Stimulated activated CD4-positive, alpha-beta T cell treated with anti-CD3 and anti-CD28 coated beads, Interleukin-1b, Interleukin-23, amount 100 ng/mL, for 4 hours (primary cell): ENCODE measurements at places on chromosomes 6 and 20.
A peak's percentile ranks its signal among the peaks of the same experiment; 100 is the strongest.

- DNase-seq = no peak
Observed at GRCh38 chr20:32583581-32584070, 1.5 kb downstream of the NOL4L start.

GRCh38 chr6:37141281-37142049, 28.5 kb upstream of the PIM1 start:
- no peak for DNase-seq

GRCh38 chr20:53922901-53923314, 147.5 kb downstream of the BCAS1 start:
- DNase-seq = no peak

DNA sequence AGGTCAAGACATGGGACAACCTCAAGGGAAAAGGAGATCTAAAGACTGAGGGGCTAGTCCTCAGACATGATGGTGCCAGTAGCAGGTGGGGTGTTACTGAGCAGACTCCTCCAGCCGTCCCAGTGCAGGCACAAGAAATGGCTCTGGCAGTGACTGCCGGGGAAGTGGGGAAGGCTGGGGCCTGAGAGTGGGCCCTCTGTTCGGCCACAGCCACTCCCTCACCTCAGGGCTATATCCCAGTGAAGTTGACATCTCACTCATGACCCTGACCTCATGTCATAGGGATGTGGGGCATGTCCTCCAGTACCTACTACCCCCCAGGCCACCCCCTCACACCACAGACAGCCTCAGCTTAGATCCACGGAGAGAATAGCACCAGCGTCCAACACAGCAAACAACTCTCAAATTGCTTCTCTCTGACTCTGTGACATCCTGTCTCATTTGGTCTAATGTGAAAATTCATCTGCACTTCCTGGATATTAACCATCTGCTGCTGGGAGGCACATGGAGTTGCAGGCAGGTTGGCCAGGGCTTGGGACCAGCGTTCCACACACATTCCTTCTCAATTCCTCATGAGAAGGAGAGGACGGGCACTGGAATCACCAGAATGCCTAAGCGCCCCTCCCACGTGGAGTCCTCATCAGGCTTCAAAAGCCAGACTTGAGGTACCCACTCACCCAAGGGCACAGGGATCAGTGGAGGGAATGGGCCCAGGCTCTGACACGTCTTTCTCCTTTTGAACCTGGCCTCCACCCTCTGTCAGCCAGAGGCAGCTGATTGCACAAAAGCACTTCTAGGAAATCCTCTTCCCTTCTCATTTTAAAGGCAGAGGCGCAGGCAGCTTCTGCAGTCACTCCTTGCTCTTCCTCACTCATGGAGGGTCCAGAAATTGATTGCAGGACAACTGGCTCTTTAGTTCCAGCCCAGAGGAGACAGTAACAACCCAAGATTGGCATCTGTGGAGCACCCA, 163.6 kb upstream of the CST7 start:
- DNase-seq = no peak

DNA sequence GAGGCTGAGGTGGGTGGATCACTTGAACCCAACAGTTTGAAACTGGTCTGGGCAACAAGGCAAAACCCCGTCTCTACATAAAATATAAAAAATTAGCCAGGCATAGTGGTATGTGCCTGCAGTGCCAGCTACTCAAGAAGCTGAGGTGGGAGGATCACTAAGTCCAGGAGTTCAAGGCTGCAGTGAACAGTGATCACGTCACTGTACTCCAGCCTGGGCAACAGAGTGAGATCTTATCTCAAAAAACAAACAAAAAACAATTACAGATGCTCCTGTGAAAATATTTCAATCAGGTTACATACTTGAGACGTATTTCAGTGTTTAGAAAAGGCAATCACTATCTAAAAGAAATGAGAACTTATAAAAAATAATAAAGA, 33.8 kb downstream of the RANBP9 start:
- no peak for DNase-seq

DNA sequence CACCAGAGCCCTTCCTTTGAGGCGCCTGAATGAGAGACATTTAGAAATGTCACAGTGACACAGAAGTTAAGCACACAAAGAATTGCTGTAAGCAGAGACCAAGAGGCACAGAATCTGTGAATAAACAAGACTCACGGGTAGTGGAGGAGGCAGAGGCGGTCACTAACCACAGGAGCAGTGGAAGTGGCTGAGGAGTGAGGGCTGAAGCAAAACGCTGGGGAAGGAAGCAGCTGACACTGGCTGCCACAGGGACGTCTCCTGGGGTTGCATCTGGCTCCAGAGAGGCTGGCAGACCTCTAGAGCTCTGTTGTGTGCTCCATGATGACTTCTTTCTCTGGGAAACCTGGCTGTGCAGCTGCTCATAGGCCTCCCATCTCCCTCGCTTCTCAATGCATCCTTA, 65.0 kb upstream of the SLC2A12 start:
- no peak for DNase-seq

GRCh38 chr6:74114428-74114827, 418.4 kb downstream of the CD109 start:
- DNase-seq = no peak

GRCh38 chr6:170149681-170150589, 140.9 kb downstream of the DLL1 start:
- DNase-seq = no peak

DNA sequence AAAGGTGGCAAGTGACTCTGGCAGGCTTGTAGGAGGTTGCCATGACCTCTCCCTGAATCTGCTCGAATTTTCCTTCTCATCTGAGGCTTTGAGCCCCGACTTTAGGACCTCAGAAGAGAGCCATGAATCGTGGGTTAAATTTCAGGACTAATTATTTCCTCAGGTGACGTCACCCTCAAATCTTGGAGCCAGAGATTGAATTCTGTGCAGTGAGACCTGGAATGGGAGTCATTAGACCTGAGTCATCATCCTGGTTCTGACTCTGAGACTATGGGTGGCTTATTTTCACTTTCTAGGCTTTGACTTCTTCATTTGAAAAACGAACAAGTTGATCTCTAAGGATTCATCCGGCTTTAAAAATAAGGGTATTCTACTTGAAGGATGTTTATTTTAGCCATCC, 48.5 kb upstream of the PDYN start:
- no peak for DNase-seq

DNA sequence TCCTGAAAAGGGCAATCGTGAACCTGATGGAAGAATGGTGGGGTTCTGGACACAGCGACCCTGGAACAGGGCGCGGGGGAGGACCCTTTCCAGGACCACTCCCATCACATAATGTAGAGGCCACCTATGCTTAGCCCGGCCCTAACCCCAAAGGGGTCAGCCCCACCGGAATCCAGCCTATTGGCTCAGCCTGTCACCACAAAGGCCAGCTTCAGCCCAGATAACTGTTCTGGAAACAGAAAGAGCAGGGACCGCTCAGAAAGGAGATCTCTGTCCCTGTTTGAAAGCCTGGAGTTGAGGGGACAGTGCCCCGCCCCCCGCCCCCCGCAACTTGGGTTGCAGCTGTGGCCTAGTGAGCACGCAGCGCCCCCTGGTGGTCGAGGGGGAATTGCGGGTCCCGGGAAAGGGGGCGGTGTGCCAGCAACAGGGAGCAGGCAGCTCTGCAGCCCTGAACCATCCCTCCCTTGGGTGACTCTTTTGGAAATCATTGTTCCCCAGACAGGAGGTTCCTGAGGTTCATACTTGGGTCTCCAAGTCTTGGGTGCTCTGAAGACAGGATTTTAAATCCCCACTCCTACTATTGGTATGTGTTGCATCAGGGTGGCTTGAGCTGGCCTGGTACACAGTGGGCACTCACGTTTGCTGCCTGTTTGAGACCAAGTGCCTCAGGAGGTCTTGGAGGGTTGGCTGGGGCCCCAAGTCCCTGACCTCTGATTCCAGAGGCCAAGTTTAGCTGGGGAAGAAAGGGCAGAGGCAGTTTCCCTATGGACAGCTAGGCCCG, 1.5 kb downstream of the SIGLEC1 start:
- DNase-seq = peak; percentile 69

- no peak for DNase-seq
Observed at GRCh38 chr6:156351346-156351966, 425.7 kb upstream of the ARID1B start.
